ENCODE measurements at places on chromosomes 4 and X.

DNA sequence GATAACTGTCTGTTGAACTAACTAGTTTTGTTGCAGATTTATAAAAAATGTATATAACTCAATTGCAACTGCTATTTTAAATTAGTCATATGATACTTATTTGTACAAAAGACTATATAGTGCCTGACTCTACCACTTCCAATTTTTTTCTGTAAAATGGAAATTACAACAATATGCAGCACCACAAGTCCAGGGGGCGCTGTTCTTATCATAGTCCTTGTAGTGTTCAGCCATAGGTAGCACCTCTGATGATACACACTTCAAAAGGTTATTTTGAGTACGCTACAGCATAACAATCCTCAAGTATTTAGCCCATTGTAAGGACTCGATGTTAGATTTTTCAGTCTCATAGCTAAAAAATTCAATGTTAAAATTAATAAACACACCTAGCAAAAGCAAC is 174.9 kb downstream of the CORIN start:
- no peak for DNase-seq

DNA sequence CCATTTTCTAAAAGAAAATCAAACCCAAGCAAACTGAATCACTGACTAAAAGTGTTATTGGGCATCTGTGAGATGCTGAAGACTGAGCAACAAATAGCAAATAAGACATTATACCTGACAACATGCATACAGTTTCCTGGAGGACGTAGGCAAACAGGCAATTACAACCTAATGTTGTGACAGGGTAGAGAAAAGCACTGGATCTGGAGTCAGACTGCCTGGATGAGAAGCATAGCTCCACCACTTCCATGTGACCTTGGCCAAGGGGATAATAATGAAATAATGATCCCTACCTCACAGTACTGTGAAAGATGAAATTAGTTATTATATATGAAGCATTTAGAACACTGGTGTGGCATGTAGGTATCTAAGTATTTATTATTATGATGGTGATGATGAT is 2.7 kb downstream of the SPINK2 start:
- no peak for DNase-seq

DNA sequence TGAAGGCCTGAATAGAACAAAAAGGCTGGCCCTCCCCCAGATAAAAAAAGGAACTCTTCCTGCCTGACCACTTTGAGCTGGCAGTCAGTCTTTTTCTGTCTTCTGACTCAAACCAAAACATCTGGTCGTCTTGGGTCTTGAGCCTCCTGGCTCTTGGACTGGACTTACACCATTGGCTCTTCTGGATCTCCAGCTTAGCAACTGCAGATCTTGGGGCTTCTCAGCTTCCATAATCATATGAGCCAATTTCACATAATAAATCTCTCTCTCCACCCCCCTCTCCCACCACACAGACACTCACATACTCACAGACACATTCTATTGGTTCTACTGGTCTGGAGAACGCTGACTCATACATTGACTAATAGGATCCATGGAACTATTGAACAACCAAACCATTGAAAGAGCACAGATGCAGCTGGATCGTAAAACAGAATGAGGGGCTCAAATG is 15.6 kb upstream of the CWH43 start:
- DNase-seq, result no peak

DNA sequence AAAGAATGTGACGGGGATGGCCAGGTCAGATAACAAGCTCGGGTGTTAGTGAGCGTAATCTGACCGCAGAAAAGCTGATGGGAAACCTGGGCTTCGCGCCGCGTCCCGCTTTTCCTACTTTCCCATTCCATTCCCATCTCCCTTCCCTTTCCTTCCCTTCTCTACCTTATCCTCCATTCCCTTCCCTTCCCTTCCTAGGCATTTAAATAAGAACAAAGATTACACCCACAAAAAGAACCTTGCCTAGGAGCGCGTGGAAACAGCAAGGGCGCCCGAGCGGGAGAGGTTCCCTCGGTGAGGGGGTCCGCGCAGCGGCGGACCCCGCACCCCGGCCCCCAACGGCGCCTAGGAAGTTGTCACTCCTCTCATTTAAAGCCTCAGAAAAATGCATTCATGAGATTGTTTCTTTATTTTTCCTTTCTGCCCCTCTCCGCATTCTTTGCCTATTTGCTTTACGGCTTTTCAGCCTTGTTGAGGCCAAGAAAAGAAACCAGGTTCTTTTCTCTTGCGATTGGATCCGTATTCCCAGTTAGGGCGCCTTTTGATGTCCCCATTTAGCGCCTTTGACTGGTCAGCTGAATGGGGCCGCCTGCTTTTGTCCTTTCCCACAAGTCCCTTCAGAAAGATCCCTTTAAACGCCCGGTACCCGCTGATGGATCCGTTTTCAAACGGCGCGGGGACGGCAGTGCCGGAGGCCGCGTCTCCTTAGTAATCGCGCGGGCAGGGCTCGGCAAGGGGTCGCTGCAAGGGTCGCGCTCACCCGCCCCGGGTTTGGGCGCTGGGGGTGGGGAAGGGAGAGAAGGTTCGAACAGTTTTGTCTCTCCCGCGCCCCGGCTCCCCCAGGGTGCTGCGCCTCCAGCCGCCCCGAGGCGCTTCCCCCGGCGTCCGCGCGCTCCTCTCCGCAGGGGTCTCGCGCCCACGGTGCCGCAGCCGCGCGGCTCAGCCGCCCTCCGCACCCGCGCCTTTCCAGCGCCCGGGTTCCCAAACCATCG is 54.1 kb upstream of the TMEM33 start:
- no peak for DNase-seq

- DNase-seq, result no peak
Observed at GRCh38 chrX:97629597-97629985, 745.9 kb downstream of the RPA4 start.

GRCh38 chr4:142556048-142556447 is 290.1 kb downstream of the INPP4B start:
- peak; percentile 38 for DNase-seq

GRCh38 chr4:153530284-153530999 is 64.3 kb downstream of the TMEM131L start:
- DNase-seq, result peak; percentile 26

GRCh38 chr4:97589481-97590196 is 553.6 kb downstream of the STPG2 start:
- DNase-seq, result no peak

DNA sequence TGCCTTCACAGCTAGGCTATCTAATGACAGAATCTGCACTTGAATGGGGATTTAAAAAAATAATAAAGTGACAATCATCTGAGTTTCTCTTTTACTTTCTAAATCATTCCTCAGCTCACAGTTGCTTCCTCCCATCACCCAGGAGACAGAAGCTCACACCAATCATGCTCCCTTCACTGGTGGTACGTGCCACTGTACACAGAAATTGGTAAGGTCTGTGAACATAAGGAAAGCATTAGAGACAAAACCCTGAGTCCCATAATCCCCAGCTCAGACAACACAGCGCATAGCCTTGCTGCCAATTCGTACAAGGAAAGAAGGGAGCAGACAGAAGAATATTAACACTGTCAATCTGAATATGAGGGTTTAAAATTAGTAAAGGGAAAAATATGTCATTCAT is 133.1 kb downstream of the IDS start:
- no peak for DNase-seq

GRCh38 chrX:11187001-11187400 is 75.9 kb downstream of the HCCS start:
- DNase-seq, result no peak

DNA sequence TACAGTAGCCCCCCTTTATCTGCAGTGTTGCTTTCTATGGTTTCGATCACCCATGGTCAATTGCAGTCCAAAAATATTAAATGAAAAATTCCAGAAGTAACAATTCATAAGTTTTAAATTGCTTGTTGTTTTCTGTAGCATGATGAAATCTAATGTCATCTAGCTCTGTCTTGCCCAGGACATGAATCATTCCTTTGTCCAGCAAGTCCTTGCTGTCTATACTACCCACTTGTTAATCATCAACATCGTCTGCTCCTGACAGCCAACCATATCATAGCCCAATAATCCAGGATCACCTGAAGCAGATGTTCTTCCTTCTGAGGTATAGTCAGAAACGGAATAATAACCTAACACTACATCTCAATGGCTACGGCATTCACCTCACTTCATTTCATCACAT is 79.8 kb downstream of the ADAMTS3 start:
- DNase-seq, result no peak
